ENCODE measurements at places on chromosomes 11 and 22.
A peak's percentile ranks its signal among the peaks of the same experiment; 100 is the strongest.

DNA sequence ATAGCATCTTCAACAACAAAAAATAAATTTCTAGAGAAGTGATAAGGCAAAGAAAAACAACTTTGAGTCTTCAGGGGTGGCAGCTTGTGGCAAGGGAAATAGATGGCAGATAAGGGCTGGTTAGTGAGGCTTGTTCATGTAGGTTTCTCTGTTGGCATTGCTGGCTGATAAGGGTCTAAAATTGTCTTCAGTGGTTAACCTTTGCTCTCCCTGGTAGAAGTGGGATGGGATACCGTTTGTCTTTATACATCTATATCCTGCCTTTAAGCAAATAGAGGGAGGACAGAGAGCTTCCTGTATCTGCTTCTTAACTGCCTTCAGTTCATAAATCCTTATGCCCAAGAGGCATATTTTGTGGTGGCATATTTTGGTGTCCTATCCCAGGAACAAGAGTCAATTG is 57.1 kb downstream of the TRAF6 start:
- DNase-seq, result no peak

DNA sequence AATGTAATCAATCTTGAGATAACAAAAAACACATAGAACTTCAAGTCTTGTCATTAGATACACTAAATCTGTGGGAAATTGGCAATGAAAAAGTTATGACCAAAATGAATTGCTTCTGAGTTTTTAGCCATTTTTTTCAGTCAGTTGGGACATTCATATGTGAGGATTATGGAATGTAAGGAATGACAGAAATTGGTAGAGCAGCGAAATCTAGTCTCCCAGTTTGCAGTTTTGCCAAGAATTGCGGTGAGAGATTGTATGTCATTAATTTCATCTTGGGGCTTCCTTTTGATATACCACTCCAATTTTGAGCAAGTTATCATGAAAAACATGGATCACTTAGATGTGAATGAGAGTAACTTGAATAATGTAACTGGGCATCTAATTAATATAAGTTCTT is 49.9 kb downstream of the SIK2 start:
- DNase-seq, result no peak

DNA sequence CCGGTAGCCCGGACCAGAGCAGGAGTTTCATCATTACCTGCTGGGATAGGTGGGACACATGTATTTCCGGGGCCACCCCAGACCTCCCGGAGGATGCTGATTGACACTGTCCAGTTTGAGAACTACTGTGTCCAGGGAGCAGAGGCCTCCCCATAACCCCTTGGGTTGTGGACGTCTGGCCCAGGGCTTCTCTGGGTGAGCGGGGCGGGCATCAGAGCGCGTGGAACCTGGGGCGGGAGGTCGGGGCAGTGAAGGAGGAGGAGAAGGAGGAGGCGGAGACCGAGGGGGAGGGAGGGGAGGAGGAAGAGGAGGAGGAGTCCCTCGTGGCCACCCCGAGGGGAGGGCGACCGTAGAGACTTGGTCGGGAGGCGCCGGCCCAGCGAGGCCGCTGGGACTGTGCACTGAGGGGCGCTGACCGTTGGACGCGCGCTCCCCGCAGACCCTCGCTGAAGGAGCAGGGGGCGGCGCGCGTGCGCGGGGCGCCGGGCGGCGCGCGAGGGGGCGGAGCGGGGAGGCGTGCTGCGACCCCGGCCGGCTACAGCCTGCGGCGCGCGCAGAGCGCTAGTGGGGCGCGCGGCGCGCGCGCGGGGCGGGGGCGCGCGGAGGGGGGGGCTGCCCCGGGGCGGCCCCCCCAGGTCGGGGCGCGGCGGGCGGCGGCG is at the start of gene GRK3:
TSS of gene GRK3 (plus strand) at position 356 of the 659 bp plus-strand sequence. CDS start 366 bp downstream, outside the sequence.
- DNase-seq, result no peak

- no peak for DNase-seq
Observed at GRCh38 chr22:17352798-17353197, 16.5 kb upstream of the CECR2 start.

DNA sequence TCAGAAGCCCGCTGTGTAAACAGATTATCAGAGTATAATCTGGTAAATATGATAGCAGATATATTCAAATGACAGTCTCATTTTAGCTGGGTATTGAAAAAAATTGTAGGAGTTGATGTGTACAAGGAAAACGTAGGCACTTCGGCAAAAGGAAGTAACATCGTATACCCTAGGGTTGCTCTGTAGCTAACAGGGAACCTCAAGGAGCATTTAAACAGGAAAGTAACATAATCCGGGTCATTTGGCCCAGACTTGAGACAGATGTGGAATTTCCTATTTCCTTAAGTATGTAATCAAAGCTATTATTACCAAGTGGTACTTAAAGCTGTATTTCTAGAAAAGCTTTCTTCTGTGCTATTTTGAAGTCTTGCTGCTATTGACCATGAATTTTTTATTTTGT is 215.6 kb downstream of the DDX10 start:
- DNase-seq, result no peak

DNA sequence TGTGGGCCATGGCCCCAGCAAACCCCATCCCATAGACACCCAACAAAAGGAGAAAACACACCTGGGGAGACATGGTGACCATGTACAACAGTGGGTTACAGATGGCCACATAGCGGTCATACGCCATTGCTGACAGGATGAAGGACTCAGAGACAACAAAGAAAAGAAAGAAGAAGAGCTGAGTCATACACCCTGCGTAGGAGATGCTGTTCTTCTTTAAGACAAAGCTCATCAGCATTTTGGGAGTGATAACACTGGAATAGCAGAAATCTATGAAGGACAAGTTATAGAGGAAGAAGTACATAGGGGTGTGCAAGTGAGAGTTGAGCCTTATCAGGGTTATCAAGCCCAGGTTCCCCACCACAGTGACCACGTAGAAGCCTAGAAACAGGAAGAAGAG is 4.9 kb downstream of the OR8B8 start:
- DNase-seq, result no peak

- DNase-seq, result peak; percentile 33
Observed at GRCh38 chr11:31477528-31478222, 31.7 kb downstream of the IMMP1L start.

GRCh38 chr11:27329867-27330632 is 33.0 kb downstream of the CCDC34 start:
- no peak for DNase-seq

DNA sequence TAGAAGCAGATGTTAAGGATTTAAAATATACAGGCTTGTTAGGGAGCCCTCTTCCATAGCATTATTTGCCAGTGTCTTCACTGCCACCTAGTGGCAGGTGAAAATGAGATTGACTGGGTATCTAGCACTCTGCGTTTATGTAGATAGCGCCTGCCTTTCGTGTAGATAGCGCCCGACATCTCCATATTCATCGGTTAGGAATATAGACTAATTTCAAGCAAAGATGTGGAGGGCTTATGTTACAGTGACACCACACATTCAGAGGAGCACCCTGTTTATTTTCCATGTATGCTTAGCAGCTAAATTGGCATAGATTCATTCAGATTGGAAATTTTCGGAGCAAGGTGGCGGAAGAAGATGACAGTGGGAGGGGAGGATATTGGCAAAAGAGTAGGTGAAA is 72.0 kb downstream of the SLC5A12 start:
- DNase-seq, result peak; percentile 41

- DNase-seq, result no peak
Observed at GRCh38 chr11:132028380-132029240, 658.2 kb downstream of the NTM start.

- no peak for DNase-seq
Observed at GRCh38 chr22:37981282-37982011, 2.9 kb downstream of the SOX10 start.

GRCh38 chr11:83520849-83521248 is 234.7 kb upstream of the CCDC90B start:
- DNase-seq, result no peak

- no peak for DNase-seq
Observed at GRCh38 chr11:114386131-114386530, 14.2 kb downstream of the C11orf71 start.

DNA sequence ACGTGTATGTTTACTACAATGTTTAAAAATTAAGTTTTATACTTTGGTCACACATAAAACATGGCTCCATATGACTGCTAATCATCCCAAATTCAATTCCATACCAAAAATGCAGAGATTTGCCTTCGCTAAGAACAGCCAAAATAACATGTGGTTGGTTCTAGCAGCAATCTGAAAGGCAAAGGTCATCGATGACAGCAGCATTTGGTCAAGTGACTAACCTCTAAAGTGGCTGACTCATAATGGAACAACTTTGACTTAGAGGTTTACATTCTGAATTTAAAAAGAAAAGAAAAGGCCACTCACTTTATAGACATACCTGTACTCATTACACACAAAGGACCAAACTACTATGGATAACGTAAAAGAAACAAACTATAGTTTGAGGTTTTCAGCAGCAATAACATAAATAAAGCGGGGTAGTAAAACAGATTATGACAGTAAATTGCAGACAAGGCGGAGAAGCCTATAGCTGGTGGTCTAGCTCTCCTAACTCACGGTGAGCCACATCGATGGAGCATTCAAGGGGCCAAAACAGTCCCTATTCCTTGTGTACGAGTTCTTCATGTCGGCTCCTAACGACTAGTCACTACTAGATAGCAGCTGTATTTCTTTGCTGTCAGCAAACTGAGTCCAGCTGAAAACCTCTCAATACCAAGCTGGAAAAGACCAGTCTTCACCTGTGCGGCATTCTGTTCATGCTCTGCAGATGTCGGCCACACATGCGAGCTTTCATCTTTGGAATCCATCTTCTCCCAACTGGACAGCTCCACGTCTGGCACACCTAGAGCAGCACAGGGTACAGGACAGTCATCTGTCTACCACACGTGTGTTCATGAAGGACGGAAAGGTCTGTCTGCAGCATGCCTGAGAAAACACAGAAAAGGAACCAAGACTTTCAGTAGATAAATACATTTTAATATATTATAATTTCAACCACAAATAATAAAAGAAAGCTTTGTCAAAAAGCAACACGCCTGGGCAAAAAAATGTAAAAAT is 42.1 kb downstream of the PRDM10 start:
- no peak for DNase-seq

GRCh38 chr11:33658195-33658900 is 42.3 kb downstream of the C11orf91 start:
- DNase-seq, result peak; percentile 24

GRCh38 chr22:50610581-50610980 is 10.0 kb downstream of the MAPK8IP2 start:
- no peak for DNase-seq

GRCh38 chr22:44211256-44211945 is 30.7 kb downstream of the PARVG start:
- no peak for DNase-seq

DNA sequence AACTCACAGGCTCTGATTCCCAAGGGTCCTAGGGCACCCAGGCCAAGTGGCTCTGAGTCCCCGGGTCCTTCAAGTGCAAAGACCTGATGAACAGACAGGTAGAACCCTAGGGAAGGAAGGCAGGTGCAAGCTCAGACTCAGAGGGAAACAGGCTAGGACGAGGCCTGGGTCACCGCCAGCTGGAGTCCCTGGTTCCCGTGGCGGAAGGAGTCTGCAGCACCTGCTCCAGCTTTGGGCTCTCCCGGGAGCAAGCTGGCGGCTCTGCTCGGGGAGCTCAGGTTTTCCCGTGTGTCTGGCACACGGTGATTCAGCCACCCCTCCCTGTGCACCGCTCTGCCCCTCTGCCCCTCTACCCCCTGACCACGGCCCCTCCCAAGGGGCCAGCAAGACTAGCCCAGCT is 59.8 kb downstream of the WNT7B start:
- no peak for DNase-seq

DNA sequence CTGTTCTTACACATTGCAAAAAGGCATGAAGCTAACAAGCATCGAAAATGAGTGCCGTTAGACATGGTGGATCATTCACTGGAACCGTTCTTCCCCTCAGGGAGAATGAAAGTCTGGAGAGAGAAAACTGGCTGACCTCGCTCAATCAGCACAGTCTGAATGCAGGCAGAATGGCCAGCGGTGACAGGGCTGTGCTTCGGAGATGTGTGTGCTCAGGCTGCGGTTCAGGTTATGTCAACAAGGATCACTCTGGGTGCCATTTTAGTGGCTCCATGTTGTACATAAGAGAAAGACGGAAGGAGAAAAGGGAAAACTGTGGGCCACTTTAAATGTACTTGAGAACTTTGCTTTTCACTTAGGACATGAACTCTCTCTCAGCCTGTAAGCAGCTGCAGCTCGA is 749.8 kb upstream of the ARHGAP42 start:
- no peak for DNase-seq

DNA sequence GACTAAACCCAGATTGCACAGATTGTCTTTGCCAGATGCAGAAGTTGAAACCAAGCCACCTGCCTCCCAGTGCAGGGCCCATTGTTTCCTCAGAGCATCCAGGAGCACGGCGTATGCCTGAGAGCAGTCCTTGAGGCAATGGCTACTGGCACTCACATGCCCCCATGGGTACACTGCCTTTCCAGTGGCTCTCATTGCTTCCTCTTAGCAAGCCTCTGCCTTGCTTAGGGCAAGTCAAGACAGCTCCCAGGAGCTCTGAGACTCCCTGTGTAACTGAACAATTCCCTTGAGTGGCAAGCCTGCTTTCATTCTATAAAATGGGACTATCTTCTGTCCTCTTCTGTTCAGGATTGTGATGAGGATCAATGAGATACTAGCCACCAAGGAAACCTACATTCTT is 4.1 kb downstream of the SYTL2 start:
- no peak for DNase-seq

DNA sequence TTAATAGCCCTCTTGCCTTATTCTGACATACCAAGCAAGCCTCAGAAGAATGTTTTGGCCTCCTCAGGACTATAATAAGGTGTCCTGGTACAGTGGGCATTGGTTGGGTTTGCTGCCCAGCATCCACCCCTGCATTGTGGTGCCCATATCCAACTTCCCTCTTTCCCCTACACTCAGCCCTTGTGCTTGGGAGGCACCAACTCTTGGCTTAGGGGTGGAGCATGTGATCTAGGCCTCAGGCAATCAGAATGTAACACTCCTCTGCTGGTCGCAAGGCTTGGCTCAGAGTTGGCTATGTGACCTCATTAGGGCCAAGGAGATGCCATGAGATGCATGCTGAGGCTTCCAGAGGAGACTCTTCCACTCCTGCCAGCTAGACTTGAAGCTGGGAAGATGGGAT is 123.0 kb downstream of the CSNK2A3 start:
- no peak for DNase-seq

DNA sequence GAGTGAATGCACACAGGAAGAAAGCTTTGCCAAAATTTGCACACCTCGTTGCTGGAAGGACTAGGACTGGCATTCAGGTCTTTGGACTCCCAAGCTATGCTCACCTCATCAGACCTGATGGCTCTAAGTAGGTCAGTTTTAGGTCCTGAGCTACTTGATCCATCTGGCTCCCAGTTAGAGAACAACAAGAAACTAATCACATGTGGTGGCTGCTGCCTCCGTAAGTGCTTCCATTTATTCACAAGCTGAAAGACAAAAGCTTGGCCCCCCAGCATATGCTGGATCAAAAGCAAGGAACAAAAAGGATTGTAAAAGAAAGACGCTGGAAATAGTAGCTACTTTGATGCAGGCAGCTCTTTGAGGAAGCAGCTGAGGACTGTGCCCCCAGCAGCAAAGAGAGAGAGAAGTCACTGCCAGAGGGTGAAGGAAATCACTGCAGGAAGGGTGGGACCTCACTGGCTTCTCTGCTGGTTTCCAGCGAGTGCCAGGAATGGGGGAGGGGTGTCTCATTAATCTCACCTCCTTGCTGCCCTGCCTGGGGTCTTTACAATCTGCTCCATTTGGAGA is 268.9 kb downstream of the KIRREL3 start:
- DNase-seq, result no peak
